ENCODE measurements at places on chromosomes 12 and 14.

DNA sequence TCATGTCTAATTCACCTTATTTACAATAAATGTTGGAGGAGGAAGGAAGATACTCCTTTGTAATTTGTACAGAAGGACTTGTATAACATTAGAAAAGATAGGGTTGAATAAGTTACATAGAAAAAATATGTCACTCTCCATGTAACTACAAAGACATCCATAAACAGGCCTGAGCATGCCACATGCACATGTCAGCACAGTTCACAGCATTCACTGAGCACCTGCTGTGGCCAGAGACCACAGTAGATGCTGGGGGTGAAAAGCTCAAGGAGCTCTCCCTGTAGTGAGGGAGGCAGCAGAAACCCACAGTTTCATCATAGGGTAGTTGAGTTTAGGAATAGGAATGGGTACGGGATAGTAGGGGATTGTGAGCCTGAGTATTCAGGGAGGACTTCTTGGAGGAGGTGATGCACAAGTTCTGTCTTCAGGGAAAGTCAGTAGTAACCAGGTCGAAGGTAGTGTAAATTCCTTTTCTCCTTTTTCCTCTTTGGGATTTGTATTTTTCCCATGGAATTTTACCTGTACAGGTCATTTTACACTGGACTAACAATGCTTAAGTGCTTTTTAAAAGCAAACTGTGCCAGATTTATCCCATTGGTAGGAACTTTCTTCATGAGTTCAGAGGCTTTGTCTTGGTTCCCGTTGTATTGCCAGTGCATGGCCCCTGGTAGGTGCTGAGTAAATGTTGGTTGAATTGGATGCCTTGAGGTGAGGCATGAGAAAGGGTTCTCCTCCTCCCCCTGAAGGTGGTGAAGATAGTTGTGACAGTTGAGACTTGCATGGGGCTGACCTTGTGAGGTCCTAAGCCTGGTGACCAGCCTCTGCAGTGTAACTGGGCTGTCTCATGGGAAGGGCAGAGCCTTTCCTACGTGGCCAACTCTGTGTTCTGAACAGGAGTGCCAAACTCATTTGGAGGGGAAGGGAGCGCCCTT is 20.2 kb downstream of the PRKCH start:
- DNase-seq: no peak

DNA sequence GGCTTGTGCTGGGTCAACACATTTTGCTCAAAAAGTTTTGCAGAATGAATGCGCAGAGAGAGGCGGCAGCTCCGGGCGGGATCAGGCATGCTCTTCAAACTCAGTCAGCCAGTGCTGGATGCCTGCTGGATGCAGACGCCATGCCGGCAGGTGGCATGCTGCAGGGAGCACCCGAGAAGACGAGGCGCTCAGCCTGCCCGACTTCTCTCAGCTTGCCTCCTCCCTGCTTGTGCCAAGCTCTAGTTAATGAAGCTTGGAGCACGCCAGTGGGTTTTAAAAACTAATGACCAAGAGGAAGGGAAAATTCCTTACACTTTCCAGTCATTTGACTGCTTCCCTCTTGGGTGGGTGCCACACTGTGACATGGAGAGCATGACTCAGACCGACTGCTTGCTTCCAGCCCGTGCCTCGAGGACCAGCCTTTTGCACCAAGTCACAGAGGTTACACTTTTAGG is 39.8 kb downstream of the SLC24A4 start:
- DNase-seq: no peak

DNA sequence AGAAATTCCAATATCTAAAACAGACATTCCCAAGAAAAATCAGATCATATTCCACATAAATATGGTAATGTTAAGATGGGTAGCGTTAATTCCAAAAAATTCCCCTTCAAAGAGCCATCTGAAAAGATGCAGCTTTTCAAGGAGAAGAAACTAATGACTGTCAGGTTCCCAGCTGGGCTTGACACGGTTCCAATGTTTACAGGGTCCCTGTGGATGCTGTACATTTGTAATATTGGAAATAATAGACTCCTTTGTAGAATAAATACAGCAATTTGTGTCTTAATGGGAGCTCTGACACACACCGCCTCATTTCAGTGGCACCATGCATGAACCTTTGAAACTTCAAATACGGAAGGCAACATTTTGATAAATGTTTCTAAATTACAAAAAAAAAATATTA is 140.6 kb downstream of the ITPR2 start:
- peak; percentile 62 for DNase-seq

DNA sequence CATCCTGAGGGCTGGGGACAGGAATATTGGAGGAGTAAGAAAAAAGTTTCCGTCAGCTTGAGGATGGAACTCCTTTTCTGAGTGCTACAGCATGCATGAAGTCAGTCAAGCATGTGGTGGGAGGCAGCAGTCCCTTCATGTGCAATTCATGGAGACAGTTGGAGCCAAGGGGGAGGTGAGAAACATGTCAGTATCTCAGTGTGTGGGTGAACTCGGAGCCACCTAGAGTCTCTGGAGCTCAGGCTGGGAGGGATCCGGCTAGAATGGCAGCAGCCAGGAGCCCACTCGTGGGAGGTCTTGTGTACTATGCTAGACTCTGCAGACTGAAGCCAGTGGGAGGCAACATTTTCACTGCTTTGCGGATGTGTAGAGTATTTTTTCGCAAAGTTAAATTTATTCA is 60.3 kb downstream of the AVPR1A start:
- DNase-seq: no peak

DNA sequence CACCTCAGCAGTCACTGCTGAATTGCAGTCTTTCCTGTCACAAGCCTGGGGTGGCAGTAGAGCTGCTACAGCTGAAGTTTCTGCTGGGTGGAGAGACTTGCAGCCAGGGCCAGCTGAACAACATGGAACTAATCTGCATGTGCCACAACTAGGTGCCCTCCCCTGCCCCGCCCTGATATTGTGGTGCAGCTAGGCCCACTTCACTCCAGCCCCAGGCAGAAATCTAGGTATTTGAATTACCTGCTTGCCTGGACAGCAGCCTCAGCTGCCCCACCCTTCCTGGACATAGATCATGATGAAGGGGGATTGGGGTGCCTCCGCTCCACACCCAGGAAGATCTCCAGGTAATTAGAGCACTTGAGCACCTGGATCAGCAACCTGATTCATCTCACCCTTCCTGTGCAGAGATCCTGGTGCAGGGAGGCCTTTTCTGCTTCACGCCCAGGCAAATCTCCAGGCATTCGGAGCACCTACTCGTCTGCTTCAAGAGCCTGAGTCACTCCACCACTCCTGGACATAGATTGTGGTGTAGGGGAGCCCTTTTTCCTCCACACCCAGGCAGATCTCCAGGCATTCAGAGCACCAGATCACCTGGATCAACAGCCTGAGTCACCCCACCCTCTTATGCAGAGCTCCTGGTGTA is 477.0 kb downstream of the SOX5 start:
- no peak for DNase-seq

GRCh38 chr12:13386323-13387039 is 190.0 kb downstream of the EMP1 start:
- peak; percentile 7 for DNase-seq

- DNase-seq: no peak
Measured at GRCh38 chr12:11827091-11828061, 177.9 kb downstream of the ETV6 start.

GRCh38 chr12:42283739-42284138 is 42.2 kb downstream of the ZCRB1 start:
- no peak for DNase-seq

GRCh38 chr12:66132408-66132807 is 1.9 kb upstream of the LLPH start:
- DNase-seq: no peak

DNA sequence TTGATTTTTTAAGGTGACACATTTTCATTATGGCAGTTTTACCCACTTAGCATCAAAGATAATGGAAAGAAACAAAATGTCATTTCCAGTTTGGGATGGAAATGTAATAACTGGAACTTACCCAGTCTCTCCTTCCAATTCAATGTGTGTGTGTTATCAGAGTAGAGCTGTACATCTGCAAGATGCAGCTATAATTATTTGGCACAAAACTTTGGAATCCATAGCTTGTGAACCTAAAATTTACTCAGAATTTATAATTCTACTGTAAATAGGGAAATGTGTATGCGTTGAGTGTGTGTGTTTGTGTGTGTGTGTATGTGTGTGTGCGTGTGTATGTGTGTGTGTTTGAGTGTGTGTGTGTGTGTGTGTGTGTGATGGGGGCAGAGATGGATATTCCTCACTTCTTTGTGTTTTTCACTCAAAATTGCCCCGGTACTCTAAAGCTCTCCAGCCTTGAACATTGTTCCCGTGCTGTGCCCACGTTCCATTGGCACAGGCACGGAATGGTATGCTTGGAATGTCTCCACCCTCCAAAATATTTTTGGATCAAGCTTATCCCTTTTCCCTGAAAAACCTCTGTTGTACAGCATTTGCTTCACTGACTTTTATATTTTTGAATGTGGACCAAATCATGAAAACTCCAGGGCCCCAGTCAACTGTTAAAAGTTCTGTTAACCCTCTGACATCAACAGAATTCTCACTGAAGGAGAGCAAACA is 150.2 kb upstream of the BMP4 start:
- no peak for DNase-seq

DNA sequence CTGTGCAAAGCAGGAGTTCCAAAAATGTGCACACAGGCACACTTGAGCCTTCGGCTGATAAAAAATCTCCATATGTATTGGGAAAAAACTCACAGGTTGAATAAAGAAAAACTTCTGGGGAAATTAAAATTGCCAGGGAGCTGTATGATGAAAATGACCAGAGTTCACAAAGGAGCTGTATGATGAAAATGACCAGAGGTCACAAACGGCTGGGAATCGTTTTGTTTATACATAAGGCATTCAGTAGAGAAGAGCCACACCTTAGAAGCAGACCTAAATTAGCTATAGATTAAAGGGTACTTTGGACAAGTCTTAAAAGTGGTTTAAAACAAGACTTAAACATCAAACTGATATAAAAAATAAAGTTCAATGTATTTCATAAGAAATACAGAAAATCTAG is 251.7 kb upstream of the TMEM132C start:
- no peak for DNase-seq

DNA sequence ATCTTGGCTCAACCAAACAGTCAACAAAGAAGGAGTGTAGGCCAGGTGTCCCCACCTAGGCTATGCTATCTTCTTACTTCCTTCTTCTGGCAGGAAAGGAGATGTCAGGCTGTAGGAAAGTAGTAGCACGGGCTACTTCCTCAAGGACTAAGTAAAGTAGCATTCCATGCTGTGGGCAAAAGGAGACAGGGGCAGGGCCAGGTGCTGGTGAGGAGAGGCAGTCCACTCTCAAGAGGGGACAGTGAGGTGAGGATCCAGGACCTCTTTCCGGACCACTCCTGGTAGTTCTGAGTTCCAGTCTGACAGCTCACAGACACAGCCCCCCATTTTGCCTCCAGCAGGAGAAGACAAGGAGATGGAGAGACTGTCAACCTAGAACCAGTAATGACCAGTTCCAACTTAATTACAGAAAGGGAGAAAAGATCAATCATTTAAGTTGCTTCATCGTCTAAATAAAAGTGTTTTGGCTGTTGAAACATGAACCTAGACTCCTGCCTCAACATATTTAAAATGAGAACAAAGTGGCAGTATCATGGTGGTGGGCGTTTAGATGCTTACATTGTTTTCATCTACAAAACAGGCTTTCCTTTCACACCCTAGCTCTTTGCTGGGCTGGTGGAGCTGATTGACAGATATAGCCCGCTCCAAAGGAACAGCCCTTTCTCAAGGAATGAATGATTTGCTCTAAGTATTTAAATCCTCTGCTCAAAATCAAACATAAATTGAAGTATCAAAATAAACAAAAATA is 5.1 kb upstream of the SSTR1 start:
- DNase-seq: no peak

- DNase-seq: no peak
Measured at GRCh38 chr12:93741659-93742109, 64.5 kb downstream of the CRADD start.

DNA sequence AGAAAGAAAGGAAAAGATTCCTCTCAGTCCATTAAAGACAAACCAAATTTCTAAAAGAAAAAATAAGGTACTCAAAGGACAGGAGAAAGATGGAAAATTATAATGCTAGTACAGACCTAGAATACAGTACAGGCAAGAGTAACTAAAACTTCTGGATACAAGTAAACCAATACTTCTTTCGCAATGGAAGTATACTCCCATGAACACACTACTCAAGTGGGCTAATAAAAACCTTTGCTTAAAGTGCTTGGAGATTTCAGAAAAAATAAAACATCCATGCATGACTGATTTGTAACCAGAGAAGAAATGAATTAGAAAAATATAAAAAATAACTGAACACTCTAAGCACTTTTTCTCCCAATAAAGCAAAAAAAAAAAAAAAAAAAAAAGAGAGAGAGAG is 3.5 kb downstream of the ZBTB25 start:
- no peak for DNase-seq

Measured in NCI-H2081 treated with DMSO at 0.1 percent for 48 hours (cell line).